ENCODE measurements at places on chromosomes 13 and 19.

GRCh38 chr19:5028229-5028886, 59.4 kb downstream of the KDM4B start:
- no peak for ATAC-seq

DNA sequence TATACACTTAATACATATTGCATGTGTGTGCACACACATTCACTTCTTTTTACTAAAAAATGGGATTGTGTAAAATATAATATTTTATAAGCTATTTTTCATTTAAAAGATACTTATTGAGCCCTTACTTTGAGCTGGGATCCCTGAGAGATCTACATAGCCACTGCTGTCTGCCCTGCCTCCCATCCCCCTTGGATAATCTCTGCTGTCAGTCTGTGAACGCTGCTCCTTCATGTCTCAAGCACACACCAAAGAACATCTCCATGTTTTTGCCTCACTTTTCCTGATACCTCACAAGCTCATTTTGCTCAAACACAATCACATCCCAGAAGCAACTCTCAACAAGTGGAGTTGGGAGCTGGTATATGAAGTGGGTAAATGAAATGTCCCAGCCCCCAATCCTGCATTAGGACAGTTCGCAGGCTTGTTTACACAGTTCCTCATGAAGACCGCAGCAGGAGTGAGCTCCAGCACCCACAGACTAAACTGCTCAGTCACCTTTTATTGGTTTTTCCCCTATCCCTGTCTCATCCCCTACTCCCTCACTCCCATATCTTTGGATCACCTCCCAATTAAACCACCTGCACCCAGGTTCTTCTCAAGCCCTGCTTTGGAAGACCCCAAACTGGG, 108.3 kb upstream of the FRY start:
- ATAC-seq: no peak

DNA sequence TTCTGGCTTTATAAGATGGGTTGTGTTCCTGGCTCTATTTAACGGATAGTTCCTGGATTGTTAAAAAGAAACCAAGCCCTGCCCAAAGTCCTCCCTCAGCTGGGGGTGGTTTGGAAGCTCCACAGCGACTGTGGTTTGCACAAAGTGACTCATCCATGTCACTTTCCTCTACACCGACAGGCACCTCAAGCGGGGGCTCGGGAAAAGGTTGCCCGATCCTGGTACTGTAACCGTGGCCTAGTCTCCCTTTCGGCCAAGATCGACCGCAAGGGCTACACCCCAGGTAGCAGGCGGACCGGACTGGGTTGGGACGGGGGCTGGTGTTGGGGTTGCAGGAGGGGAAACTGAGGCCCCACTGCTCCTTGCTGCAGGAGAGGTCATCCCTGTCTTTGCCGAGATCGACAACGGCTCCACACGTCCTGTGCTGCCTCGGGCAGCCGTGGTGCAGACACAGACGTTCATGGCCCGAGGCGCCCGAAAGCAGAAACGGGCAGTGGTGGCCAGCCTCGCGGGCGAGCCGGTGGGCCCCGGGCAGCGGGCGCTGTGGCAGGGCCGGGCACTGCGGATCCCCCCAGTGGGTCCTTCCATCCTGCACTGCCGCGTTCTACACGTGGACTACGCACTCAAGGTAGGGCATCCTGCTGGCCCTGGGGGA, 1.6 kb downstream of the ARRDC2 start:
- no peak for ATAC-seq

DNA sequence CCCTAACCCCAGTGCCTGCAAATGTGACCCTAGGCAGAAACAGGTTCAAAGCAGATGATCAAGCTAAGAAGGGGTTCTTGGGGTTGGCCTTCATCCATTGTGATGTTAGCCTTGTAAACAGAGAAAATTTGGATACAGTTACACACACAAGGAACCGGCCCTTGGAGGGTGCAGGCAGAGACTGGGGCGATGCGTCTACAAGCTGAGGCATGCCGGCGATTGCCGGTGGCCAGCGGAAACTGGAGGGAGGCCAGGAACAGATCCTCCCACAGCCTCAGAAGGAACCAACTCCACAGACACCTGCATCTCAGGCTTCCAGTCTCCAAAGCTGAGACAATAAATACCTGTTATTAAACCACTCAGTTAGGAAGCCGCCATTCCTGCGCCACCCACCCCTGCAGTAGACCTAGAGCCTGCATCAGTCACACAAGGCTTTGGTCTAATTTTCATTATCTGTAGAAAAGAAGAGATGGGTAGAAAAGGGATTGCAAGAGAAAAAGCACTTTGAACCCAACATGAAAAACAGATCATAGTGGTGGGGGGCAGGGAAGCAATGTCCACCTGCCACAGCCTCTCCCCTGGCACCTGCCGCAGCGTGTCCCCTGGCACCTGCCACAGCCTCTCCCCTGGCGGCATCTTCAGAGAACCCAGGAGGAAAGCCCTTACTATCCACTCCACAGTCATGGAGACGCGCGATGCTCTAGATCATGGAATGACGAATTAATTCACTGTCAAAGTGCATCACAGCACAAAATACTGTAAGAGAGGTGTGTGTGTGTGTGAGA, 119.7 kb upstream of the SOX1 start:
- no peak for ATAC-seq

GRCh38 chr19:18503971-18504885, 17.6 kb downstream of the ELL start:
- ATAC-seq: no peak

DNA sequence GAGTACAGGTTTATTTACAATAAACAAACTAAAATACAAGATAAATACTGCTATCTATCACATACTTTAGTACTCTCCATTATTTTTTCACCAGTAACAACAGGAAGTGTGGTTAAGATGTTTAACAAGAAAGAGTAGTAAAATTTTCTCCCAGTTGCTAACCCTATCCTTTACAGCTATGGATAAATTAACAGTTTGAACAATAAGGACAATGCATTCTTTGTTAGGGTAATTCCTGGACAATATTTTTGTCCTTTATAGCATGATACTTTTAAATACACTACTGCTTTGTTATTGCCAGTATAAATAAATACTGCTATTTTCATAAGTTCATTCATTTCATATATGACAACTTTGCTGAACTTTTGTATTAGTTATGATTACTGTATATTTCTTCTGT, 630.2 kb upstream of the ATXN8OS start:
- ATAC-seq: no peak

DNA sequence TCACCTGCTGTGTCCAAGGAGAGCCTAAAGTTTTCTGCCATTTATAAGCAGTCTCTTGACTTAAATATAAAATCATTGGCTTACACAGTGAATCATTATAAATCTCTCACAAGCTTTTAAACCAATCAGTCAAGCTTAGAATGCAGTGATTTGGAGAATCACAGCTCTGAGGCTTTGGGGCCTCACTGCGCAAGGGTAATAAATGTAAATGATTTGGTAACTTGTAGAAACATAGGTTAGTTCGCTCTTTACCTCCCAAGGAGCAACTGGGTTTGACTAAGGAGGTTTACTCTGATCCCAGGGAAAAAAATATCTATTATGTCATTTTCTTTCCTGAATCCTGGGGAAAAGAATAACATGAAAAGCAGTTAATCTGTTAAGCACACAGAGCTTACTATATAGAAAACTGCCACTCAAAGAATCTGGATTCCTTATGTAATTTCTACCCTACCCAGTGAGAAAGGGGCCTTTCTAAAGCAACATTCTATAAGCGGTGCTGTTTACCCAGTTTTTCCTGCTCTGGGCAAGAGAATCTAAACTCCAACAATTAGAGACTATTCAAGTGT, 128.2 kb downstream of the MZT1 start:
- ATAC-seq: no peak

DNA sequence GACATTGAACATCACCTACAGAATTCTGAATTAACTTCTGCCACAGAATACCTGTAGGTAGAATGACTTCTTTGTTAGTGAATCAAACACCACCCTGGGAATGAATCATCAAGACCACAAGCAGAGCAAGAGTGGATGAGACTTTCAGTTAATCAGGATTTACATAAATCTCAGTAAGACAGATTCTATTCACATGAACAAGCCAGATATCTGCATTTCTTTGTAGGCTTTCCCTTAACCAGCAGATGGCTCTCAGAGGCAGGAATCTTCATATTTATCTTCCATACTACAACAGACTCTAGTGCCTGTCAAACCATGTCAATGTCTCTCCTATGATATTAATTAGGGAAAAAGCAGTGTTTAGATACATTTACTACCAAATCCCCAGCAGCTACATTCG, 412.1 kb downstream of the KLF12 start:
- ATAC-seq: peak; percentile 97

DNA sequence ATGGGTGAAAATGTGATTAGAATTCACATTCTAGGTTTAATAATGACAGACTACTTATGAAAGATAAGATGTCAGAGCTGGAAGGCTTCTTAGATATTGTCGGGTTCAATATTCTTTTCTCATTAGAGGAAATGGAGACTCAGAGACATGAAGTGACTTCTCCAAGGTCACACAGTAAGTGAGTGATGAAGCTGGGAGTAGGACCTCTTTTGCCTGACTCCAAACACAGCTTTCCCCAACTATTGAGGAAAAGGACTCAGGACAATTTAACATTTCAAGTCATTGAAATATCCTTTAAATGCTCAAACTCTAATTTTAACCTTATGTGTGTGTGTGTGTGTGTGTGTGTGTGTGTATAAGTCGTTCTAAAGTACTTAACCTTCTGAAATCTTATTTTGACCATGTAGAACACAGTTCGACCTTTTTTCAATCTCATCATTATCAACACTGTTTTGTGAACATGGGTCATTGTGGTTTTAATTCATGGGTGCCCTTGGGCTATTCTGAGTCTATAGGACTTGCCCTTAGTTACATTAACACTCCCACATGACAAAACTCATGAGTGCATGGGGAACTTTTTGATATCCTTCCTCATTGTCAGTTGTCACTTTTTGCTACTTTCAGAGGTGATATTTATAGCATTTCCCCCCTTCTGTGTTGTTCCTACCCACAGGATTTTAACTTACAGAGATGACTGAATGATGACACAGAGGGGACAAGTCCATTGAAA, 53.0 kb downstream of the LRCH1 start:
- ATAC-seq: peak; percentile 52

DNA sequence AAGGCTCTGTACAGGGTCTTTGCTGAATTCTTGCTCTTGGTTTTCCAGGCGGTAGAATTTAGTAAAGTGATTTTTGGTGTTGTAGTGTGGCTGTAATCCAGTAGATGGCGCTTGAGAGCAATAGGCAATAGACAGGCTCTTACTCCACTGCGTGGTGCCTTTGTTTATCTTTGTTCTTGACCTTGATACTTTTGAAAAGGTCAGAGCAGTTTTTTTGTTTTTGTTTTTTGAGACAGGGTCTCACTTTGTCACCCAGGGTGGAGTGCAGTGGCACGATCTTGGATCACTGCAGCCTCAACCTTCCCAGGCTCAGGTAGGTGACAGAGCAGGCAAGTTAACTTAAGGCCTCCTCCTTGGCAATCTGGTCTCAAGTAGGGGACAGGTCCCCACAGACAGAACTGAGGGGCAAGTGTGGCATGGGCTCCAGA, 12.2 kb upstream of the LILRA5 start:
- peak; percentile 37 for ATAC-seq

- peak; percentile 81 for ATAC-seq
Observed at GRCh38 chr19:12092065-12092867, 27.7 kb downstream of the ZNF844 start.

- ATAC-seq: no peak
Observed at GRCh38 chr19:18799389-18799970, 8.4 kb upstream of the COMP start.

DNA sequence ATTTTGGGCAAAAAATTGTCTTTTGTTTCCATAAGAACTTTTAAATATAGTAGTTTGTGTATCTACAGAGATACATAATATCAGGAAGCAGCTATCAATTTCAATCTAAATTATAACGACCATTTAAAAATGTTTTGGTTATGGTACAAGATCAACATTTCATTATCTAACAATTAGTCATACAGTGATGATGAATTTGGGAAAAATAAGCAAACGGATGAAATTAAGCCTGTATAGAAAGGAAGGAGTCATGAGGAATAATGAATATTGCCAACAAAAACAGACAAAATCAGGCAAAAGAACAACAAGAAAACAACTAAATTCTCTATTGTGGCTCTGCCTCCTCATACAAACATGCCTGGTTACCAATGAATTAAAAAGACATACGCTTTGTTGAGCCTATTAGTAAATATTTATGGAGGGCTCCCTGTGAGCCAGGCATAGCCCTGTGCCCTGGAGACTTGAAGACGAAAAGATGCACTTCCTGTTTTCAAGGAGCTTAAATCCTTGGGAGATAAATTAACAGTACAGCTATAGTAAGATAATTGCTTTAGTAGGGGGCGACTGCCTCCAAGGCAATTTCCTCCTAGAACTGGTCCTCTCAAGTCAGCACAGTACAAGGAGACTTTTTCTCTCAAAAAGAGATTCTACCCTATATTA, 73.0 kb downstream of the NALCN start:
- no peak for ATAC-seq

DNA sequence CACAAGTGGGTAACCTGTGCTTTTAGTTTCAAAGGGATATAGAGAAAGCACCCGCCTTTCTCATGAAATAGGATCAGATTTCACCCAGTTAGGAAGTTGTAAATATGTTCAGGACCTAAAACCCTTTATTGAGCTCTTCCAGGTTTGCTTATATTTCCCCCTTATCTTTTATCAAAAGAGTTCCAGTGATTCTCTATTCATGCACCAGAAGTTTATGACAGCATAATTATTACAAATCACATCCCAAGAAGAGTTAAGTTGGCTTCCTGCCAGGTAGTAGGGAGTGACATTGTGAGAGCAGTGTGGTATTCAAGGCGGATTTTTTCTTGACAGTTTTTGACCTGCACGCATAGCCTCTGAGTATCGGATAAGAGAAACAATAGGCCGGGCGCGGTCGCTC, 190.3 kb downstream of the STK24 start:
- no peak for ATAC-seq

- no peak for ATAC-seq
Observed at GRCh38 chr13:59651479-59651878, 512.2 kb downstream of the DIAPH3 start.

DNA sequence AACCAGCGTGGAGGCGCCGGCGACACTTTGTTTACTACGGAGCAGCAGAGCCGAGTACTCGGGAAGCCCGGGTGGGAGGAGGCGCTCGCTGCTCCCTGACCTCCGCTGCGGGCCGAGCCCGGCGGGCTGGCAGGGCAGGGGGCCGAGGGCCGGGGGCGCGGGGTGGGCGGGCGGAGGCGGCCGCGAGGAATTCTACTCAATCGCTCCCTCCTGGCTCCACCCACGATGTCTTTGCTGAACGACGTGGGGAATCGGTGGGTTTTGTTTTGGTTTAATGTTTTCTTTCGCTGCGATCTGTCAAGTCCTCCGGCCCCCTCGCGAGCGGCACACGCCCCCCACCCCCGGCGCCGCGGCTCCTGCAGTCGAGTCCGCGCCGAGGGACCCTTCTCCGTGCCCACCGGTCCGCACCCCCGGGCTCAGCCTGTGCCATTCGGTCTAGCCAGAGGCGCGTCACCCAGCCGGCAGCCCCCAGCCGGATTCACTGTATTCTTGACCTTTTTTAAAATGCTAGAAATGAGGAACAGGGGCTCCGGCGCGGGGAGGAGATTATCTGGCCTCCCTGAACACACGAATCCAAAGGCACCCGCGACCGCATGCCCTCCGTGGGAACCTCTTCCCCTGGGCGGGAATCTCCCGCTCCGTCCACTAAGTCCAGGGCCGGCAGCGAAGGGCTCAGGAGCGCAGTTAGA, 636 bp upstream of the FOXO1 start:
- ATAC-seq: peak; percentile 4

All from activated CD4-positive, CD25-positive, alpha-beta regulatory T cell treated with anti-CD3 and anti-CD28 coated beads, Interleukin-2, amount 50 U/mL, for 24 hours (primary cell).